ENCODE measurements at places on chromosomes 5 and 9. TPM values are rescaled to one million over a fixed set of nuclear protein-coding genes. Genes with fewer than 3 reads are reported as not detected.

The TESK1 gene
- 12.2 TPM for total RNA-seq

The GMCL2 gene
- total RNA-seq, result not detected

The EQTN gene
- total RNA-seq, result not detected

The GPRIN1 gene
- total RNA-seq, result 1.1 TPM

The IL6ST gene
- 951 TPM for total RNA-seq

The RAB14 gene
- total RNA-seq, result 17.2 TPM

The DMAC1 gene
- total RNA-seq, result 8.7 TPM

The PTPN3 gene
- total RNA-seq, result under 0.01 TPM

The NTRK2 gene
- total RNA-seq, result not detected

The ECSCR gene
- 0.14 TPM for total RNA-seq

The TMEM174 gene
- total RNA-seq, result not detected

The BTNL8 gene
- total RNA-seq, result not detected
